ENCODE measurements at places on chromosomes 3 and 15. TPM values are rescaled to one million over a fixed set of nuclear protein-coding genes. Genes with fewer than 3 reads are reported as not detected.

The NMB gene
- polyA plus RNA-seq: 4.2 TPM

The CRABP1 gene
- 32.3 TPM for polyA plus RNA-seq

The KLHL6 gene
- 1.1 TPM for polyA plus RNA-seq

The GOLGA8T gene
- 0.35 TPM for polyA plus RNA-seq

The EIF2B5 gene
- polyA plus RNA-seq: 54.6 TPM

The SNUPN gene
- 30.1 TPM for polyA plus RNA-seq

The ADGRG7 gene
- polyA plus RNA-seq: not detected

The STAB1 gene
- polyA plus RNA-seq: 37.6 TPM

The LIPH gene
- polyA plus RNA-seq: 0.93 TPM

The RTP1 gene
- polyA plus RNA-seq: not detected

The SCAMP2 gene
- 64.7 TPM for polyA plus RNA-seq

The GABRB3 gene
- 6.0 TPM for polyA plus RNA-seq

The CIP2A gene
- 28.5 TPM for polyA plus RNA-seq

The RLBP1 gene
- not detected for polyA plus RNA-seq

The CADM2 gene
- 0.52 TPM for polyA plus RNA-seq

The AHSG gene
- polyA plus RNA-seq: 0.62 TPM

The ZCWPW2 gene
- 2.8 TPM for polyA plus RNA-seq

The FEZF2 gene
- not detected for polyA plus RNA-seq

The CERS3 gene
- 0.08 TPM for polyA plus RNA-seq

The ITPKA gene
- polyA plus RNA-seq: 0.52 TPM

The GPR156 gene
- 3.4 TPM for polyA plus RNA-seq

The PARP9 gene
- polyA plus RNA-seq: 17.4 TPM

The ARGFX gene
- polyA plus RNA-seq: not detected

The ALDH1A3 gene
- polyA plus RNA-seq: 5.7 TPM

The ANKUB1 gene
- polyA plus RNA-seq: 0.52 TPM

The TFRC gene
- 55.1 TPM for polyA plus RNA-seq

The PLCH1 gene
- polyA plus RNA-seq: 13.6 TPM

The CACNA2D3 gene
- 1.6 TPM for polyA plus RNA-seq

The IMPG2 gene
- 0.76 TPM for polyA plus RNA-seq

The ENTPD3 gene
- 2.9 TPM for polyA plus RNA-seq

The LXN gene
- 32.5 TPM for polyA plus RNA-seq

The GOLGA8H gene
- 2.4 TPM for polyA plus RNA-seq

The CPA3 gene
- 0.48 TPM for polyA plus RNA-seq

The RBP2 gene
- 0.75 TPM for polyA plus RNA-seq

The GOLGA8S gene
- 1.4 TPM for polyA plus RNA-seq
